ENCODE measurements at places on chromosomes 3 and 15.

DNA sequence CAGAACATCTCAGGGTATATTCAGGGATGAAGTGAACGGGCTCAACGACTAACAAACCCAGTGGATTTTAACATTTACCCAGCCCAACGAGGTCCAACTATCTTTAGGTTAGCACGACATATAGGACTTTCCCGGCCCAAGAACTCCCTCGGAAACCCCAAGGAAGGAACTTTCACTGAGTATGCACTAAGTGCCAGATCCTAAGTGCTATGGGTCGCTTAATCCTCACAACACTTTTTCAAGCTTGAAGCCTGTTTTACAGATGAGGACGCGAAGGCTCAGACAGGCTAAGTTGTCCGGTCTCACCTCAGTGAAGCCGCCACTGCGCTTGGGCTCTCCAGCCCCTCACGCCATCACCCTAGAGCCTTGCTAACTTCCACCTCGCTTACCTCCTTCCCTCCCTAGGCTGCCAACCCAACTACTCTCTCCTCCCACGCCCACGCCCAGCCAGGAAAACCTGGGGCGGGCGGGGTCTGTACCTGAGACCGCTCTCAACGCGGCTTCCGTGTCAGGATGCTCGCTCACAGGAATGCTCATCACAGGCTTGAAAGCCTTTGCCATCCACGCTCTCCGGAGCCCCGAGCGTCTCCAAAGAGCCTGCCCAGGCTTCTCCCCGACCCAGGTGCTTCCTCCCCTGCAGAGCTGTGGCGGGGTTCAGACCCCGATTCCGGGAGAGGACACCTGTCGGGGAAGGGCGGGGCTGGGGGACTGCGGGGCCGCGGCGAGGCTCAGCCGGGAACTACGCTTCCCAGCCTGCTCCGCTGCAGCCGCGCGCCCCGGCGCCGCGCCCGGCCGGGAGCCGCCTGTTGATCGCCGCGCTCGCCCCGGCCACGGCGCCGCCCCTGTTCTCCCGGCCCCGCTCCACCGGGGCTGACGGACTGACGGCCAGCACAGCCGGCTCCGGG is at the start of gene TMOD2:
Gene TMOD2 (plus strand): TSS at position 806 of the 905 bp plus-strand sequence. CDS start 14,845 bp downstream, outside the sequence.
- no peak for DNase-seq

DNA sequence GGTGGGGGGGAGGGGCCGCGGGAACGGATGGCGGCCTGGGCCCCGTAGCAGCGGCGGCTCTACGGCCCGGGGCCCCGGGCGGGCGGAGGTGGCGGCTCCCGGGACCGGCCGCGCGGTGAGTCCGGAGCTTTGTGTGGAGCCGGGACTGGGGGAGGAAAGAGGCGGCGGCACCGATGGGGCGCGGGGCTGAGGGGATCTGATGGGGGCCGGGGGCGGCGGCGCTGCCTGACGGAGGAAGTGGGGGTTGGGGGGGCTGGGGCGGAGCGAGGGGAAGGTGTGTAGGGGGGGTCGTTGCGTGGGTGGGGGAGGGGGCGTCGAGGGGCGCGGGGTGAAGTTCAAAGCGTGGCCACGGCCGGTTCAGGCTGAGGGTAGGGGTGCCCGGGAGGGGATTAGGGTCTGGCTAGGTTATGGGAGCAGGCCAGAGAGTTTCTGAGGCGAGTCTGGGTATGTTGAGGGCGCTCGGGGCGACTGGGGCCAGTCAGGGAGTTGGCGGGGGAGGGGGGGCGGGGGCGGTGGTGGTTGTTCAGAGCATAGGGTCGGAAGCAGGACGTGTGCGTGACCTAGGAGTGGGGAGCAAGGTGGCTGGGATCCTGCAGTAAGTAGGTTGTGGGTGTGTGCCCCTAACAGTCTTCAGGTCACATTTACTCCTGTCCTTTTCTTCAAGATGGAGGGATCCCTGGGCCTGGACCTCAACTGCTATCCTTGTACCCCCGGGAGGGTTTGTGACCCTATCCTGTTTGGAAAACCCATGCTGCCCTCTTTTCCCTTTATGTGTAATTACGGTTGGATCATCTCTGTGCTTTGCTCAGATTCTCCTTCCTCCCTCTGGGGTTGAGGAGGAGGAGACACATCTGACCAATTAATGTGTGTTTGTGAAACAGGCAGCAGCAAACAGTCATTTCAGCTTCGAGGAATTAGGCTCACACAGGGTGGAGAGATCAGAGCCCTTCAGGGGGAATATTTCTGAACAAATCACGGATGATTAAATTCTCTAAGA is 644 bp downstream of the ZNF609 start:
- DNase-seq = no peak

DNA sequence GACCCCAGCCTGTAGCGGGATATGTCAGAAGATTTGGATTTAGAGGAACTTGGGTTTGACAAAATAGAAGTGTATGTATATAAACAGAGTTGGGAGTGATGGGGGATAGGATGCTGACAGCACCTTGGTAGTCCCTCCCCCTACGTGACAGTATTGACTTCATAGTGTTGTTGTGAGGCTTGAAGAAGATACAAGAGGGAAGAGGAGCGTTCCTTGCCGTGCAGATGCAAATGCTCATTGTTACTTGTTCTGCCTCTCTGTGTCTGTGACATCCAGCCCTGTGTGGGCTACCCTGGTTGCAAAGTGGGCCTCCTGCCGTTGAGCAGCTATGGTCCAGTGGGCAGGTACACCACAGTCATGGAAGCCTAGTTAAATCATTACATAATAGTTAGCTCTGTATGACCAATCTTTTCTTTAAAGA is 45.0 kb downstream of the SMAD3 start:
- DNase-seq = no peak

DNA sequence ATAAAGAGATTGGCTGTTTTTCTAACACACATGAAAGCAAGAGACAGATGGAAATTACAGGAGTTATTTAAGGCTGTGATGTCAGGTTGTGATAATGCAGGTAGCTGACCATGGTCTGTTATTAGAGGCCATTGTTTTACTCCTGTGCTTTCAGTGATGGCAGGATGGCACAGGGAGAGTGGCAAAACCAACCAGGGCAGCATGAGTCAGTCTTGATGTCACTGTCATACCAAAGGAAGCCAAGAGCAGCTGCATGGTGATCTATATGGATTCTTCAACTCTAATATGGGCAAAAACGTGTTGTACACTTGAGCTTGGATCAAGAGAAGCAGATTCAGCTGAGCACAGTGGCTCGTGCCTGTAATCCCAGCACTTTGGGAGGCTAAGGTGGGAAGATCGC is 91.8 kb upstream of the LMOD3 start:
- no peak for DNase-seq

DNA sequence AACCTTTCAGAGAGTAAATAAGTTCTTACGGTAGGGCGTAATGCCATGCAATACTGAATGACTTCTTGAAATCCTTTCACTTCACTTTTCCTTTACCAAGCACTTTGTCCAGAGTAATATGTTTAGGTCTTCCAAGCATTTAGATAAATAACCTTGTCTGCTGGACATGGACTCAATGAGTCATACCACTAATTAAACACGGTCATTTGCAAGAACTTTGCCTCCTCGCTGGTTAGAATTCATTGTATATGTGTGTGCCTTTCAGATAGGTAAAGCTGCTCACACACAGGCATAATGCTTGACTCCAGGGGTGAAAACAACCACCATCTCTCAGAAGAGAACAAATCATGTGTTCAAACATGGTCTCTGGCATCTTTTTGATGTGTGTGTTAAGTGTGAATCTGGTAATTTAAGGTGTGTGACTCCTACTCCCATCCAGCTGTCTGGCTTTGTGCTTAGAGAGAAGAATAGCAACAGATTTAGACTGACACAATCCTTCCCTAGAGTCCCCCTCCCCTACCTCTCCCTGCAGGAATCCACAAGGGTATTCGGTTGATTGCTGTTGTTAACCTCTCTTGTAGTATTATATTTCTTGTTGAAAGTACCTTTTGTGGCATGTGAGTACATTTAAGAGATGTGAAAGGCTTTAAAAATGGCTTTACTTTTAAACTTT is 419.0 kb downstream of the CNTN4 start:
- DNase-seq = no peak

- no peak for DNase-seq
Measured at GRCh38 chr3:165459924-165460835, 264.0 kb upstream of the SLITRK3 start.

DNA sequence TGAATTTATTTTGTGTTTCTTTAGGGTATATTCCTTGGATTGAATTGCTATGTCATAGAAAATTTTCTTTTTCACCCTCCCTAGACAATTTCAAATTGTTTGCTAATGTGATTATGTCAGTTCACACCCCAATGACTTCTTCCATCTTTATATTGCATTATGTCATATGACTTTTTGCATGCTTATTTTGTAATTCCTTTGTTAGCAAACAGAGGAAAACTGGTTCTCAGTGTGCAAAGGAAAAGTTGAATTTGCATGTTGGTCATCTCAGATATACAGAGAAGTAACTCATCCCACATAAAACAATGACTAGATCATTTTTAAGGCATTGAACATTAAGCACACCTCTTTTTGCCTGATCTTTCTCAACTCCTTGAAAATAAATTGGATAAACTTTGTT is 3.3 kb upstream of the RNF13 start:
- DNase-seq = no peak

DNA sequence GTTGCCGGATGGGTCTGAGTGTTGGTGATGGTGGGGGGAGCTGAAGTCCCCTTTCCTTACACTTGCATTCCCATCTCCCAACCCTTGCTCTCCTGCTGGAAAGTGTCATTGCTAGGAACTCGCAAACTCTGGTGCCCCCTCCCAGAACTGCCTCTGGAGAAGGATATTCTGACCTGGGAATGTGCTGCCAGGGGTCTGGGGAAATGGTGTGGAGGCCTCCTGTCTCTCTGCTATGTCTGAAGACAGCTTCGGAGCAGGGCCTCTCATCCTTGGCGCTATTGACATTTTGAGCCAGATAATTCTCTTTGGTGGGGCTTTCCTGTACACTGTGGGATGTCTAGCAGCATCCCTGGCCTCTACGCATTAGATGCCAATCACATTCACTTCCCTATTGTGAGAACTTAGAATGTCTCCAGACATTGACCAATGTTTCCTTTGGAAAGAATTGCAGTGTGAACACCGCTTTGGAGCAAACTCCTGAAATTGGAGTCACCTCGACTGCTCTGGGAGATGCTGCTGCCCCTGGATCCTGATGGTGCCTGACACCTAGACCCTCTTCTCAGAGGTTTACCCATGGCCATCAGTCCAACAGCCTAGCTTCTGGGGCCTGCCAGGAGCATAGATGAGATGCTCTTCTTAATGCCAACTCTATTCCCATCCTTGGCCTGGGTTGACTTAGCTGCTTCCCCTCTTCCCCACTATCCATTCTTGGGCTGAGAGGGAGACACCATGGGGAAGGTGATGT is 2.2 kb upstream of the KY start:
- no peak for DNase-seq

GRCh38 chr15:39413558-39413957 is 167.3 kb upstream of the THBS1 start:
- DNase-seq = no peak

GRCh38 chr3:57556459-57557084 is 498 bp downstream of the PDE12 start:
- DNase-seq = no peak

GRCh38 chr15:61025308-61025707 is 203.8 kb downstream of the RORA start:
- no peak for DNase-seq

GRCh38 chr3:11392014-11392859 is 120.0 kb downstream of the ATG7 start:
- DNase-seq = no peak

DNA sequence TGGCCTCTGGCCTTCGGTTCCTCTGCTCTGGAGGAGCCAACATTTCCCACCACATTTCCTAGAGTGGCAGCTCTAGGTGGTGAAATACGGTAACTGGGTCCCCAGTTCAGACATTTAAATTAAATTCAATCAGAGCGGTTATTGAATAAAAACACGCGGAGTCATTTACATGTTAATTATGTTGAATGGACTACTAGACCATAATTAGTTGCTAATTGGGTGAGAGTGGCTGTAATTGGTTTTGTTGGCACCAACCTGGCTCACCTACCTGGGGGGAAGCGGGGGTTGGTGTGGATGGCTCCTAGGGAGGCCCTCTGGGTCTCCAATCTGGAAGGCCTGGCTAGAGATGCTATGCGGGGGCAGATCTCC is 12.7 kb downstream of the SEMA3F start:
- no peak for DNase-seq

DNA sequence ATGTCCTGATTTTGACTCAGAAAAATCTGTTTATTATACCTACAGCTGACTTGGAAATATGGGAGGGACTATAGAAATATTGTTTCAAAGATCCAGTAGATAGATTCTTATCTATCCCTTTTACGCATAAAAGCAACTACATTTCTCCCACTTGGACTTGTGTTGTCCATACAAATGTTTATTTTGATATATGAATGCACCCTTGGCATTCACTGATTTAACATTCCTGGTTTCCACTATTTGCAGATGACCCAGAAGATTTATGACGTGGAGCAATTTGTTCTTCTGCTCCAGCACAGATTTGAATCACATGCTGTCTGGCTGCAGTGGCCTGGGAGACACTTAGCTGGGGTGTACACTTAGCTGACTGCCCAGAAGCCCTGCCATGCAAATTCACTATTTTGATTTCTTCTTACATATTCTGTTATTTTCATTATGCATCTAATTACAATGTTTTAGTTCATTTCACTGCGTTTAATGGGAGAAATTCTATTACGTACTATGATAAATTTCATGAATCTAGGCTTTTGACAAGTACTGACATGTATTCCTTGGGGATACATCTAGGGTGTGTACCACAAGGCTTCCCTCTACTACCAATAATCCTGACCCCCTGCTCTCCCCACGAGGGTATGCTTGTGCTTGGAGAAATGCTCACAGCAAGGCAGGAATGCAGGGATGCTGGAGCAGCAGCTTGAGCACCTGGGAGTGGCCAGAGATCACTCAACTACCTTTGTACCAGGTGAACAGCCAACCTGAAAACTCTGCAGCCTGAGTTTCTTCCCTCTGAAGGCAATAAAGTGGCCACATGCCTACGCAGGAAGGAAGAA is 223.6 kb upstream of the TBL1XR1 start:
- no peak for DNase-seq

DNA sequence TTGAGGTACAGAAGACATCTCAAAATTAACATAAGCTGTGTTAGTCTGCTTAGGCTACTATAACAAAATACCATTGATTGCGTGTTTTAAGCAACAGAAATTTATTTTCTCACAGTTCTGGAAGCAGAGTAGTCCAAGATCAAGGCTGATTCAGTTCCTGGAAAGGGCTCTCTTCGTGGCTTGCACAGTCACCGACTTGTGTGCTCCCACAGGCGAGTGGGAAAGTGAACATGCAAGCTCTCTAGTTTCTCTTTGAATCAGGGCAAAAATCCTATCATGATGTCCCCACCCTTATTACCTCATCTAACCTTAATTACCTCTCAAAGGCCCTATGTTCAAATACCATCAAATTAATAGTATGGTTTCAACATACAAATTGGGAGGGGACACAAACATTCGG is 505.9 kb downstream of the ZIC1 start:
- no peak for DNase-seq

GRCh38 chr3:61665987-61666386 is 104.6 kb downstream of the PTPRG start:
- DNase-seq = no peak

DNA sequence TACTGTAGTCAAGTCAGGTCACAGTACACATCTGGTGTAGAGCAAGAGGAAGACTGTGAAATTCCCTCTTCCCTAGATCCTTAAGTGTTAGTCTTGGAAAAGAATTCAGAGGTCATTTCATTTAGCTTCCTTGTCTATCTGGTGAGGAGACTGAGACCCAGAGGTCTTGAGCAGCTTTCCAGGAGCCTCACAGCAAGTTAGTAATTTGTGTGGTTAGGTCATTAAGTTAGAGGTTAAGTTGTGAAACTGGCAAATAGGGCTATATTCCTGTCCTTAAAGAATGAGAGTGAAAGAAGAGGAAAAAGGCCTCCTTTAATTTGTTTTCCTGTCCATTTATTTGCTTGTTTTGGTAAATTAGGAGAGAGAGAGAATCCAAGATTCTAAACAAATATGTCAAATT is 9.0 kb downstream of the PODXL2 start:
- DNase-seq = no peak
